Thyroid gland (tissue), 4 donors: ENCODE measurements at places on chromosomes 5 and 9.

DNA sequence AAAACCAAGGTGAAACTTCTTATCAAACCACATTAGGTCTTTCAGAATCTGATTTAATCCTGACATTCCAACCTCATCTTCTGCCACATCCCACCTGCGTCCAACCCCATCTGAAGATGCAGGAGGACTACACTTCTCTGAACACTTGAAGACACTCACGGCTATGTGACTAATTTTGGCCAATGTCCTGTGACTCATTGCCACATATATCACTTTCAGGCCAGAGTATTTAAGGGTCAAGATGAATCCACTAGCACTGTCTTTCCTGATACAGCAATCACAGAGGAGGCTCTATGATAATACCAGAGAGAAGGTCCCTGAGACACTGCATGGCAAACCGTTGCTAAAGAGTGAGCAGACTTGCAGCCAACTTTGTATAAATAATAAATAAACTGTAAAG lies 323.4 kb downstream of the NR2F1-AS1 start:
- no peak for DNase-seq

DNA sequence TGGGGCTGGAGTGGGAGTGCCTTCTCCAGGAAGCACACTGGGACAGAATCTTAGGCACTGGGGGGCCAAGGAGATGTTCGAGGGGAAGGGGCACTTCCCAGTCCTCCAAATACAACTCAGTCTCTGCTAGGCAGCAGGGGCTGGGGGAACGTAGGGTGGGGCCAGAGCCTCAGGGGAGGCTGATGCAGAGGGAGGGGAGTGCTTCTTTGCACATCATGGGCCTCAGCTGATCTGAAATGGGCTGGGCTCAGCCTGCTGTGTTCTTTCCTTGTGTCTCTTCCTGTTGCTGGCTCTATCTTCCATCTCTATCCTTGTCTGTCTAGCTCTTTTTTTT lies 15.6 kb downstream of the PSD2 start:
- DNase-seq: no peak

DNA sequence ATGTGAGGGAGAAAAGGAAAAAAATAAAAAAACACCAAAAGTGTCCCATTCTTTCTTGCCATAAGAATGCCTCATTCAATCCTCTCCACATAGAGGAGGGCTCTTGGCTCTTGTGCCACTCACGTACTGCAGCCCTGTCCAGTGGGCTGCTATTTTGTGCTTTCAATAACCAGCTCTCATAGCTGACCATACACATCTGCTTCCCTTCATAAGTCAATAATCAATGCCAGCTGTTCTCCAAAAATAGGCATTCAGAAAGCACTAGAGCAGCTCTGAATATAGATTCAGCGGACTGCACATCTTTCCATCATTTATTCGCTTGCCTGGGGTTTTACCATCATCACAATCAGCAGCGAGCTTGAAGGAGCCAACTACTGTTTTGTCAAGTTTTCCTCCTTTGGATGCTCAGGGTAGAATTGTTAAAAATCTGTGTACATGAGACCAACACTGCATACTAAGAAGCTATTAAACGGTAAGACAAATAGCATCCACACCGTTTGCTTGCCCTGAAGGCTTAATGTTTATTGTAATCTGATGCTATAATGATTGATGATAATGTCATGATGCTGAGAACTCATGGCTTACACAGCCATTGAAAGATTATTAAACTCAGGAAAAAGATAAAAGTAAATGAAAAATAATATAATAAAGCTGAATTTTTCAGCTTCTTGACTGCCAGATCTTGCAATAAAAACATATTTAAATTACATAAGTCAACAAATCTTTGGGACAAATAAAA lies 80.0 kb downstream of the OXCT1 start:
- DNase-seq: no peak

DNA sequence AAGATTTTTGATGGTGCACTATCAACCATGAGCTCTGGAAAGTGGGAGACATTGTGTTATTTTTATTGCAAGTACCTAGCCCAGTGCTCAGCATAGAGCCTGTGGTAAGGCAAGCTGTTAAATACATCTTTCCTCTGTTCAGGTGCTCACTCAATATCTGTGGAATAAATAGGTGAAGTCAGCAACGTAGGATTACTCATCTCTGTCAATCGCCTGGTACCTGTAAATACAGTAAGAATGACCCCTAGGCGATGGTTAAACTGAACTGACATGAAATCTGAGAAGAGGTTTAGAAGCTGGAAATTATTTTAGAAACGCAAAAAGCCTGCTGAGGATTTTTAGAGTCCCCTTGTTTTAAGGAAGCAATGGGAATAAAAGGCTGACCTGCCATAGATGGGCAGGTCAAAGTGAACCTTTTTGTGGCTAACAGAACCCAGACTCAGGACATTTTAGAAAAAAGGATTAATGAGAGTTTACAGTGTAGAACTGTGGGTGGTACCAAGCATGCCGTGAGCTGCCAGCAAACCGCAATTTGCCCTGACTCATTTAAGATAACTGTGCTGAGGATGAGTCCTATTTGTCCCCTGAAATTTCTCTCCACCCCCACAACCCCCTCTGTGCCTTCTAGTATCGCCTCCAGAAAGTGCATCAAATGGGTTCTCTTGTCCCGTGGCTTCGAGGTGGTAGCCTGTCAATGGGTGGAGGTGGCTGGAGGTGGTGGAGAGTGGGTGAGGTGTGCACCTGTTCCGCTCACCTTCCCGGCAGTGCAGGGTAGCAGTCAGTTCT lies 375.1 kb downstream of the MED10 start:
- no peak for DNase-seq

DNA sequence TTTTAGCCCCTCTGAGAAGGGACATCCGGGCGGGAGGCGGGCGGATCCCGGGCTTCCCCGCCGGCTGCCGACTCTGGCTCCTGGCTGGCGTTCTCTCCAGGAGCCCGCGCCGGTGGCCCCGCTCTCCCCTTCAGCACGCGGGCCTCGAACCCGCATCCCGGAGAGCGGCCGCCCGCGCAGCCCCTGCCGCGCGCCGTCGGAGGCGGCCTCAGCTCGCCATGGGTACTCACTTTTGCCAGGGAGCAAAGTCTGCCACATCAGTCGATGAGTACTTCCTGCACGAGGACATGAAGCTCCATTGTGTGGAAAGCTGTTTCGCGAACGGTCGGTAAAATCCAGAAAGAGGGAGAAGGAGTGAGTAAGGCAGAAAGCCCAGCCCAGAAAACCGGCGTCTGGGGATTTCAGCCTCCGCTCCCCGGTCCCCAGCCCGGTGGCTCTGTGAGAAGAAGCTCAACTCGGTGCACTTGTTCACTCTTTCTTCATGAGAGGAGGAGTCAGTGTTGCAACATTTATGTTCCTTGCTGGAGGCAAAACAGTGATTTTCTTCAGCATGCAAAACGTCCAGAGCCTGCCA lies at the start of gene PRLR:
PRLR (minus strand) TSS at position 450 of the 574 bp plus-strand sequence. CDS start 140,867 bp downstream, outside the sequence.
- DNase-seq: peak; percentile 33

- no peak for DNase-seq
Observed at GRCh38 chr9:7456377-7456776, 343.2 kb downstream of the DMAC1 start.

DNA sequence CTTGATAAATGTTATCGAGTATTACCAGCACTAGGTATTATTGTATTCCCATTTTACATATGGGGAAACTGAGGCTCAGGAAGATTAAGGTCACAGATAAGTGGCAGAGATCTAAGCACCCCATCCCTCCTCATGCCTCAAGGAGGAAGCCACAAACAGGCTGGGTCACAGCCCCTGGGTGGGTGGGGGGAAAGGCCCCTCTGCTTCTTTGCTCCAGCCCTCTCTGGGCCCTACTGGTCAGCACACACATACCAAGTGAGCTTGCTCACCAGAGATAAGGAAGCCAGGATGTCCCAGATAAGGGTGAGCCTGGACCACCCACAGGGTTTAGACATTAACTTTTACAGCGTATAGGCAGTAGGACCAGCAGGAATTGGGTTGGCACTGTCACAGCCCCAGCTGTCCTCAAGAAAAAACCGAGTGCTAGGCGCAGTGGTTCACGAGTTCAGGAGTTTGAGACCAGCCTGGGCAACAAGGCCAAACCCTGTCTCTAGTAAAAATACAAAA lies 45.3 kb downstream of the STK10 start:
- DNase-seq: no peak

GRCh38 chr5:31637851-31638250 lies 1.1 kb upstream of the PDZD2 start:
- DNase-seq: no peak

DNA sequence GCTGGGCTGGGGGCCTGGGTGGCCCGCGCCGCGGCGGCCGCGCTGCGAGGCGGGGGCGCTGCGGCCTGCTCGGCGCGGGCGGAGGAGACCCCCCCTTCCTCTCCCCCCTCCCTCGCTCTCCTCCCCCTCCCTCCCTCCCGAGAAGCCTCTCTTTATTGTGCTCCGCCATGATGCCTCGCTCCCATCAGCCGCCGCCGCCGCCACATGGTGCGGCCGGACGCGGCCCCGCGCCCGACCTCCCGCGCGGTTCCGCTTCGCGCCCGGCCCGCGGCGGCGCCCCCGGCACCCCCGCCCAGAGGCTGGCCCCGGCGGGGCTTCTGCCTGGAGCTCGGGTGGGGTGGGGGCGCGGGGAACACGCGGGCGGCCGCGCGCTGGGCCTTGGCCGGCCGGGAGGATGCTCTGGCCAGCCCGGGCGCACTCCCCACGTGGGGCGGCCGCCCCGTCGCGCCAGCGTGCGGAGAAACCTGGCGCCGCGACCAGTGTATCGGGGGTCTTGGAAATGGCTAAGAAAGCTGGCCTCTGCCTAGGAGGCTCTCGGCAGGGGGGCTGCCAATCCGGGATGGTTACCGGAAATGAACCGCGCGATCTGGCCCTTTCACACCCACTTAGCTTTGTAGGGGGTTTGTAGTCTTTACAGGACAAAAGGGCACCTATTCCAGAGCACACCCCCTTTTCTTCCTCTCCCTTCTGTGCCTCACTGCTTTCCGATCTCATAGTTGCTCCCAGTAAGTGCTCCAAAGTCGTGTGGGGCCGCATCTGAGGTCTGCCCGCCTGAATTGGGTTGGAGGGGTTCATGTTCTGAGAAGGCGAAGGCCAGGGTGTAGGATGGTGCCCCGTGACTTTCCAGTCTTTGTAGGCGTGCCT lies 1.0 kb downstream of the SET start:
- peak; percentile 38 for DNase-seq

DNA sequence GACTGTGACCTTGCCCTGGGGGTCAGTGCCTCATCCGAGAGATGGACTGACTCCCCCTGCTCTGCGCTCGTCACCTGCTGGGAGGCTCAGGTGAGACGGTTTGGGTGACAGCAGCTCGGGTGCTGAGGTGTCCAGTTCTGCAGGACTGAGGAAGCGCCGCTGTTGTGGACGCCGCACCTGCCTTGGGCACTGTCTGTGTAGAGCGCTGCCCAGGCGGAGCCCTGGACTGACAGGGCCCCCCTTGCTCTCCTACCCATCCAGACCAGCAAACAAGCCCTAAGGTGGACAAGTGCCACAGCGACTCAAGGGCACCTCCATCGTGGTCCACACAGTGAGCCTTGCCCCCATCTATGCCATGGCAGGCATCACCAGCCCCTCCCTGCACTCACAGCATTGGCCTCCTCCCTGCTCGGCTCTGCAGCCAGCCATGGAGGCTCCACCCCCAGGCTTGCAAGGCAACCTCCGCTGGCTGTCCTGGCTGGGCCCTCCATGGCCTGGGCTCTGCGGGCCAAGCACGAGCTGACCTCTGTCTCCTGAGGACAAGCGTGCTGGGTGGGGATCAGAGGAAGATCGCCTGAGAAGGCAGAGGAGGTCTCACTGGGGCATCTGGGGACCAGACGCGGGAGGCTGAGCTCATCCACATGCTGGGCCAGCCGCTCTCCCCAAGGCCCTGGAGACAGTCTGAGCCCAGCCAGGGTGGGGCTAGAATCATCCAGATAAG lies 87.1 kb upstream of the COL5A1 start:
- no peak for DNase-seq

GRCh38 chr5:74938250-74938933 lies 72.2 kb upstream of the FAM169A start:
- DNase-seq: no peak

DNA sequence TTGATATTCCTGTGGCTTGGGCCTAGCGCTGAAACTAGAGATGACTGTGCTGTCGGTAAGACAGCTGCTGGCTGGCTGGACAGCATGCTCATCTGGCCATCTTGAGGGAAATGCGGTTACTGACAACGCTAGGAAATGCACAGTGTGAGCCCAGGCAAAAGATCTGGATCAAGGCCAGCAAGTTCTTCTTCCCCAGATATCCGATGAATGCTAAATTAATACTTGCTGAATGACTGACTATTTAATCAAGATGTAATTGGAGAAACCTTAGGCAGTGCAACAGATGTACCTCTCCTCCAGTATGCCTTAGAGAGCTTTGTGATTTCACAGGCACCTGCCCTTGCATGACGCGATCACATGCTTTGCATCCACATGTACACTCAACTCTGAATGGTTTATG lies 659.1 kb downstream of the EFNA5 start:
- DNase-seq: no peak

GRCh38 chr9:126326228-126327005 lies at the start of gene MVB12B:
Gene MVB12B, plus strand, starts transcription at chr9:126326829. Its CDS starts 101 bp downstream, at chr9:126326930.
- peak; percentile 46 for DNase-seq

GRCh38 chr5:17167171-17167891 lies 50.1 kb upstream of the BASP1 start:
- peak; percentile 25 for DNase-seq
